ENCODE measurements at places on chromosomes 7 and 10. TPM values are rescaled to one million over a fixed set of nuclear protein-coding genes. Genes with fewer than 3 reads are reported as not detected.

Gene HTR5A
- total RNA-seq: 0.85 TPM

Gene STEAP1B
- 1.4 TPM for total RNA-seq

DNA sequence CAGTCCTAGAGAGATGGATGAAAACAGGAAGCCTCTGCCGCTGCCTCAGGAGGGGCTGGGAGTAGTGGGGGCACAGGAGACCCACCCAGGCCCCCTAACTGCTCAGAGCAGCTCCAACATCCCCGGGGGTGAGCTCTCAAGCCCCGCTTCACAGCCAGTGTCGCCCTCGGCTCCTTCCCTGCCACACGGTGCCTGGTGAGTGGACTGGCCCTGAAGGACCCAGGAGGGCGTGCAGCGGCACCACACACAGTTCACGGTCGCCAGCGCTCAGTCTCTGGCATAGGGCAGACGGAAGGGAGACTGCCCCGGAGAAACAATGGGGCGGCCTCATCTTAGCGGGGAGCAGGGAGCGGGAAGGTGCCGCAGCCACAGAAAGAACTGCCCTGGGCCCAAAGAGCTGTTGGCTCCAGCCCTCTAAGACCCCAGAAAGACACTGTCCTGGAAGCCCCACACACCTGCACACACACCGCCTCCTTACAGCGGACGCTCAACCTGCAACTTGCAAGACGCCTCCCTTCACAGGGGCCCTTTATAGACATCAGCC is 1.2 kb downstream of the CLDN15 start:
- H3K36me3 ChIP-seq: peaks cover 75% of the 10 kb centered on the region
- H3K27me3 ChIP-seq: no peaks in the 10 kb centered on the region
- H3K4me3 ChIP-seq: no peak overlapping the region
- H3K27ac ChIP-seq: no peak overlapping the region

GRCh38 chr10:46520381-46520780 is 36.1 kb downstream of the GPRIN2 start:
- no peaks in the 10 kb centered on the region for H3K4me1 ChIP-seq
- H3K4me3 ChIP-seq: no peak overlapping the region
- no peak overlapping the region for H3K27ac ChIP-seq
- no peaks in the 10 kb centered on the region for H3K27me3 ChIP-seq

- DNase-seq: no peak
- H3K36me3 ChIP-seq: no peaks in the 10 kb centered on the region
- H3K27me3 ChIP-seq: no peaks in the 10 kb centered on the region
- no peak overlapping the region for H3K4me3 ChIP-seq
These were observed 366.5 kb upstream of the SEMA3C start for GRCh38 chr7:81285142-81285871.

DNA sequence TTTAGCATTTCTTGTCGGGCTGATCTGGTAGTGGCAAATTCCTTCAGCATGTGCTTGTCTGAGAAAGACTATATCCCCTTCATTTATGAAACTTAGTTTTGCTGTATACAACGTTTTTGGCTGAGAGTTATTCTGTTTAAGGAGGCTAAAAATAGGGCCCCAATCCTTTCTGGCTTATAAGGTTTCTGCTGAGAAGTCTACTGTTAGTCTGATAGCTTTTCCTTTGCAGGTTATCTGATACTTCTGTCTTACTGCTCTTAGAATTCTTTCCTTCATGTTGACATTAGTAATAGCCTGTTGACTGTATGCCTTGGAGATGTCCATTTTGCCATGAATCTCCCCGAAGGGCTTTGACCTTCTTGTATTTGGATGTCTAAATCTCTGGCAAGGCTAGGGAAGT is 9.9 kb downstream of the CASP7 start:
- no peak overlapping the region for H3K4me3 ChIP-seq
- DNase-seq: no peak
- H3K27ac ChIP-seq: no peak overlapping the region
- no peaks in the 10 kb centered on the region for H3K4me1 ChIP-seq
- H3K27me3 ChIP-seq: no peaks in the 10 kb centered on the region

DNA sequence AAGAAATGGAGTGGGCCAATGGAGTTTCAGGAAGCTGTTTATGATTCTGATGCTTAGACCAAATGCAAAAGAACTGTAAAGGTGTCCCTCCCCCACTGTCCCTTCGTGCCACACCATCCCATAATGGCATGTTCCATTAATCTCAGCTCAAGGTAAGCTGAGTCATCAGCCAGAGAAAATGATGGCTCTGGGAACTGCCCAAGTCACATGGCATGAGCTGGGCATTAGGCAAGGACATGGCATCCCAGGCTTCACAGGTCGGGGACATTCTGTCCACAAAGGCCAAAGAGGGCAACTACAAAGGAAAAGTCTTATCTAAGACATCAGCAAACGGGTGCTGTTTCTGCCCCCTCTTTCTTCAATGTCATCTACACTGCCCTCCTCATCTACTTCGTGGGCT is 44.9 kb downstream of the DLG5 start:
- H3K4me3 ChIP-seq: no peak overlapping the region
- no peak for DNase-seq
- peaks cover 13% of the 10 kb centered on the region for H3K4me1 ChIP-seq
- H3K27me3 ChIP-seq: peaks cover 6% of the 10 kb centered on the region
- no peaks in the 10 kb centered on the region for H3K36me3 ChIP-seq
- no peak overlapping the region for H3K27ac ChIP-seq

All from thymus (tissue), 14 donors.